ENCODE measurements at places on chromosomes 1 and 21.
A peak's percentile ranks its signal among the peaks of the same experiment; 100 is the strongest.

- no peak for DNase-seq
These were observed 23.1 kb upstream of the B3GALNT2 start for GRCh38 chr1:235527196-235527814.

GRCh38 chr1:172929006-172929405 lies 121.7 kb downstream of the TNFSF18 start:
- no peak for DNase-seq

GRCh38 chr1:8004113-8004802 lies 21.9 kb downstream of the ERRFI1 start:
- DNase-seq = no peak

DNA sequence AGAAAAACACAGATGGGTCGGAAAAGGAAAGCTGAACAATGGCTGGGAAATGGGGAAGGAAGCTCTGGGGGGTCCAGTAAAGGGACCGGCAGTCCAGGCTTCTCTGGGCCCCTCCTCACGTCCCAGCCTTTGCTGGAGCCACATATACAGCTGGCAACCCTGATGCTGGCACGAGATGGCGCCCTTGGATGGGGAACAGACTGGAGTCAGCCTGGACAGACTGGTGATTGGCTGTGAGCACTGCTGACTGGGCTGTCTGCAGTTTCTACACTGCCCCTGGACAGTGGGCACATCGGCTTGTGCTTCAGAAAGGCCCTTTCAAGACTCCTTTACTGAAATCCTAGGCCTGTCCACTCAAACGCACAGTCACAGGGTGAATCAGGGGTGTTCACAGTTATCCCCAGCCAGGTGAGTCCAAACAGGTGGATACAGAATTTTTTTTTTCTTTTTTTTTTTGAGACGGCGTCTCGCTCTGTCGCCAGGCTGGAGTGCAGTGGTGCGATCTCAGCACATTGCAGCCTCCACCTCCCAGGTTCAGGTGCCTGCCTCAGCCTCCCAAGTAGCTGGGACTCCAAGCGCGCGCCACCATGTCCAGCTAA lies 31.1 kb upstream of the ZBTB40 start:
- peak; percentile 48 for DNase-seq

- DNase-seq = no peak
These were observed 37.9 kb upstream of the EEIG2 start for GRCh38 chr1:108521990-108522393.

DNA sequence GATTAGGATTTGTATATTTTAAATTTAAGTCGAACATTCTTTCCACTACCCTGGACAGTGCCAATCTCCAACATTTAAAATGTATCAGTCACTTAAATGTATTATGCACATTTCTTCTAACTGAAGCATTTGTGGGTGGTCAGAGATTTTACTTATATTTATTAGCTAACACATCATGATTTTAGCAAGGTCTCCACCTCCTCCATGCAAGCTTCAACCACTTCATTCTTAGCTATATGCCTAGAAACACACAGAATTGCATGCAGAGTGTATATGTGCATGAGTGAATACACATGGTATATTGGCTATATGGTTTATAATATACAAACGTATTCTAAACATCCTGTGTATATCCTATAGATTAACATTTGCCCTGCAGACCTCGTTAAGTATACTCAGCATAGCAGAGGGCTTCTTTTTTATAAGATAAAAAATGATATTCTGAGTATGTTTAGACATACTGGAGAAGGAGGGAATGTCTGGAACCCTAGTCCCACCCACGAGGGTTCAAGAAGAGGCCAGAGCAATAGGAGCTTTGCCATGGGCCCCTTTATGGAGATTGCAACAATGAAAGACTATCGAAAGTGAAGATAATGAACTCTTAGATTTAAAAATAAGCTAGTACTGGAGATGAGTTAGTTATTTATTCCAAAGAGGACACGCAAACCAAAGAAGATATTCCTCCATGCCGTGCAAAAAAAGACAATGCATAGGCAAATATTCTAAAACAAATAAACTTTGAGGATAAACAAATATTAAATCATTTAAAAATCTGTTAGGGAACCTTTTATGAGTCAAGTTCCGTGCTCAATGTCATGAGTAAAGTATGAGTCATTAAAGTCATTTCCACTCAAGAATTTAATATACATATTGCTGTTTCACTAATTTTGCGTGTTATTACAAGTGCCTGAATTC lies 480.4 kb downstream of the SIPA1L2 start:
- DNase-seq = no peak

GRCh38 chr21:39611551-39612190 lies 1.1 kb upstream of the B3GALT5 start:
- DNase-seq = no peak

GRCh38 chr1:42657201-42657600 lies 1.0 kb upstream of the PPIH start:
- no peak for DNase-seq

- DNase-seq = no peak
These were observed 168.2 kb upstream of the DPT start for GRCh38 chr1:168897249-168897648.

DNA sequence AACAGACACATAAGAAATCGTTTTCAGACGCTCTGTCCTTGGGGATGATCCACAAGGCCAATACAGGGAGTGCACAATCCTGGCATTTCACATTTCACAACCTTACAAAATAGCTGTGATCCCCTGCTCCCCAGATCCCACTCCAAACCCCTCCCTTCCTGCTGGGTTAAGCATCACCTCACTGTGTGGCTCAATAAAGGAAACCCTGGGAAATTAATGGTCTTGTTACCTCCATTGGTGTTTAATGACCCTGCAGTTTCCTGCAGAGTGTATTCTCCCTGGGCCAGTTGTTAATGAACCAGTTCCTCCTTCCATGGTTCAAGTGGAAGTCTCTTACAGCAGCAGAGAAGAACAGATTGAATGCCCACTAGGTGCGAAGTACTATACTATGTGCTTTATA lies 334.7 kb downstream of the OMA1 start:
- DNase-seq = no peak

DNA sequence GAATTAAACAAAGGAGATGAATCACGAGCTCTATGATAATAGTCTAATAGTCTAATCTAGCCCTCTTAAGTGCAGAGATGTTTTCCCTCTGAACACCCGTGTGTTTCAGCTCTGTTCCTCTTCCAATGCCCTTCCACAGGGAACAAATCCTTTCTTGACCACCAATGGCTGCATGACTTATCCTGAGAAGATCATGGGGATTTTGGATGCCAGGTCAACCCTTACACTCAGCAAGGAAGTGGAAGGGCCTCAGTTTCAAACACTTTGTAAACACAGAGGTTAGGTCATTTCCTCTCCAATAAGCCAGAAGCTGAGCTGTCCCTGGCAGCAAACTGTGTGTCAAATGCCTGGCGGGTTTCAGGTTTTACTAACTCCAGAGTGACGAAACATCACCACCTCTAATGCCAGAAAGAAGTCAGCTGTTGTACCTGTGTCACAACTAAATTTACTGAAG lies 200.0 kb downstream of the GABPA start:
- DNase-seq = no peak

DNA sequence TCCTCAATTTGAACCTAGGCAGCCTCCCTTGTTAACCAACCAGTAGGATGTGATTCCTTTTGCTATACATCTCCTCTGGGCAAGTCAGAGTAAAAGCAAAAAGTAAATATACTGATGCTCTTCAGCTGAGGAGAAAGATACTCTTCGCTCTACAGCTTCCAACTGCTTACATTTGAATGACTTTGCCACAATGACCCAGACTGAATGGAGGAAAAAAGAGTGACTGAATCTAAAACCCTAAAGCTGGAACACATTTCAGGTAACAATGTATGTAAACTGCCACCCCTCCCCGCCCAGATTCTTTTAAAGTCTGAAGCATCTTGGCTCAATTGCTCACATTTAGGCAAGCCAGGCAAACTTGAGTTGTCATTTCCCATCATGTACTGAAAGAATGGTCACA lies 46.1 kb downstream of the SLC16A1 start:
- DNase-seq = no peak
